Right ventricle myocardium superior (tissue), 1 donor: ENCODE measurements at places on chromosomes 5 and 9.

DNA sequence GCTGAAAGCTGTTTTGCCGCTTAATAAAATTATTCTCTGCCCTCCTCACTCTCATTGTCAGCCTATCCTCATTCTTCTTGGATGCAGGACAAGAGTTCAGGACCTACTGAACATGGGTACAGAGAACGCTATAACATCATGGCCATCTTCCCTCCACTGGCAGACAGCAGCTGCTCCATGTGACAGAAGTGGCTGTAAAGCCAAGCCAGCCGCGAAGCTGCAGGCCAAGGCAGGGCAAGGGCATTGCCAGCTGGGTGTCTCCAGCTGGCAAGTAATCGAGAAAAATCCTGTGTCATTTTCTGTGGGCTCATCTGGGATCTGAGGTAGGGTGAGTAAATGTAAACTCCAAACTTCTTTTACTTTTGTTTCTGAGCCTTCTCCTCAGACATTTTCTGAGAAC lies 84.8 kb downstream of the SLC25A46 start:
- no peak for DNase-seq

DNA sequence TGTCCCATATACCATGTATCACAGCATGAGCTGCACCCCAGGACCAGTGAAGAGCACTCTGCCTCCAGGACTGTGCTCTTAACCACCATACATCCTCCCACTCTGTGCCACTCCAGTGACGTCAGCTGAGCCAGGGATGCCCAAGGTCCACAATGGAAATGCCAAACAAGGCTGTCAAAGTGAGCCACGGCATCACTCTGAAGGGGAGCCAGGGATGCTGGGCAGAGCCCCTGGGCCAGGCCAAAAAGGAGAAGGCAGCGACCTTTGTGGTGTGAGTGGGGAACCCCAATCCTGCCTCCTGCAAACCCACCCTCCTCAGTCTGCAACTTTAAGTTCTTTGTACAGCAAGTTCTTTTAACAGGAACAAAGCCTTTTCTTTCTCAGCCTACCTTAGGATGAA lies 242.7 kb downstream of the SYK start:
- DNase-seq, result no peak

DNA sequence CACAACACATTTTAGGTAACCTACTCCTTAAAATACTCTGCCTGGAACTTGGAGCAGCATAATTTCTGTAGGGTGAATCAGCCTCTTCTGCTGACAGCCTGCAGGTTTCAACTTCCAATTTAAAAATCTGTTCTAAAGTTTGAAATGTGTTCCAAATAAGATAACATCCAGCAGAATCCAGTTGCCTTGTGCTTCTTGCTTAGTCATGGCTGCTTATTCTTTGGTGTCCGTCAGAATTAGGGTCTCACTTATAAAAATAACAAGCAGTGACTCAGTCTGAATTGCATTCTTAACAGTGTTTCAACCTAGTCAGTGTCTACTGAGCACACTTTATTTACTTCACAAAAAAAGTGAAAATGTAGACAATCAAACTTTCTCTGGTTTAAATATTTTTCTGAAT lies 3.7 kb downstream of the CDH6 start:
- DNase-seq, result no peak

DNA sequence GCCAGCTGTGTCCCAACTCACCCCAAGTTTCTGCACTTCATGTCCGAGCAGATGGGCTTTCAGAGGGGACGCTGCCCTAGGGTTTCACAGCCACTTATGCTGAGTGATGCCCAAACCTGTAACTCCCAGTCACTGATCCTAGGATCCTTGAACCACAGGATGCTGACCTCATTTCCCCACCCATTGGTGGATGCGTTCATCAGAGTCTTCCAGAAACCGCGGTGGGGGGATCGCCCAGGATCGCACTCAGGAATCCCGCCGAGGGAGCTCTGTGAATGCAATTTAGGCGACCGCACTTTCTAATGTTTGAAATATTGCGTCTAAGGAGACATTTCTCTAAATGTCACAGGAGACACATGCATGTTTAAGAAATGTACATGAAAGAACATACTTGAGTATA lies 212.3 kb upstream of the IRX4 start:
- DNase-seq, result no peak

DNA sequence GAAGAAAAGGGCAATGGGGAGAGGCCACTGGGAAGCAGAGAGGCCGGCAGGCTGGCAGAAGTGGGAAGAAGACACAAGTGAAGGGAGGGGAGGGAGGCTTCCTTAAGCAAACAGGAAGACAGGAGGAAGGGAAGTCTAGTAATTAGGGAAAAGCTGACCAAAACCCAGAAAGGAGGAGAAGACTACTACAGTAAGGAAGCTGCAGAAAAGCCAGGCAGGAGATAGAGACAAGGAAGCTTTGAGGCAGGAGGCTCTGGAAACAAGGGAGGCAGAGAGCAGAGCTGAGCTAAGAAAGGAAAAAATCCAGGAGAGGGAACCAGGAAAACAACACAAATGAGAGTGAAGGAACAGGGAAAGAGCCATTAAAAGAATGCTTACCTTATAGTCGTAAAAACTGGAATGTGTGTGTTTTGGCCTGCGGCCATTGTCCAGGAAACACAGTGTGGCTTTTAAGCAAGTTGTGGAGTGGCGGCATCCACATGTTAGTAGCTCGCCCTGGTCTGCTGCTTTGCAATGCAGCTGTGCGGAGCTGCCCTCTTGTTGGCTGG lies 317.1 kb upstream of the CLINT1 start:
- no peak for DNase-seq

- DNase-seq, result no peak
Measured at GRCh38 chr5:36874465-36874864, 2.1 kb upstream of the NIPBL start.

DNA sequence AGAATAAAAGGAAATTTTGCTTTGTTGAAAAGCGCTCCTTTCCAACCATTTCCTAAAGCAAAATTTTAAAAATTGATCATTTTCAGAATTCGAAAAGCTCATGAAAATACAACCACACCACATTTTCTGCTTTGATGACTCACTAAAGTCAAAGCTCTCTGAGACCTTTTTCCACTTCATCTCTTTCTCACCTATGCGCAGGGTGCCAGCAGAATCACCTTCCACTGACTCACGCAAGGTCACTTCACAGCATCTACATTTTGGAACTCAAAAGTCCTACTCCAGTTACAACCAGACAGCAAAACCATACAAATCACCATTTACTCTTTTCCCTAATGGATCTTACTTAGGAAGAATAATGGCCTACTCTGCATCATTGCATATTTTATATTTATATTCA lies 106.2 kb downstream of the MAP1B start:
- DNase-seq, result no peak

DNA sequence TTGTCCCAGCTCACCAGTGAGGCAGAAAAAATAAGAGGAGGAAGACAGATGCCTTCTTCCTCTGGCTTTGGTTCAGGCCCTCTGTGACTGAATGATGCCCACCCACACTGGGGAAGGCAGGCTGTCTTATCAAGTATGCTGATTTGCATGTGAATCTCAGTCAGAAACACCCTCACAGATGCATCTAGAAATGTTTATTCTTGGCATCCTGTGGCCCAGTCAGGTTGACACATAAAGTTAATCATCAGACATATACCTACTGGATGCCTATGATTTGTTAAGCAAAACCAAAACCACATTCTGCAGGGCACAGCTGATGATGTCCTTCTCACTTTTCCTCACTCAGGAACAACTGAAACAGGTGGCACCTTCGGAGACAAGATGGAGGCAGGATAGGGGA lies 243.4 kb upstream of the KCNN2 start:
- no peak for DNase-seq

DNA sequence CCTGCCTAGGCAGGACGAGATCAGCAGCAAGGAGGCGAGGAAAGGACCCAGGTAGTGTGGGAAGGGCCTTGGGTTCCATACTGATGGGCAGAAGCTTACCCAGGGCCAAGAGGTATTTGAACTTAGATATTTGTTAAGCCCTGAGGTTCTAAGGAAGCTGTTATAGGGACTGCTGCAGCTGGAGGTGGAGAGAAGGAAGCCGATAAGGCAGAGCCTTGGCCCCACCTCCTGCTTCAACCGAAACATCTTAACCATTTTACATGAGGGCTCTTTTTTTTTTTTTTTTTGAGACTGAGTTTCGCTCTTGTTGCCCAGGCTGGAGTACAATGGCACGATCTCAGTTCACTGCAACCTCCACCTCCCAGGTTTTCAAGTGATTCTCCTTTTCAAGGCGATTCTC lies 8.6 kb upstream of the AQP3 start:
- DNase-seq, result no peak

DNA sequence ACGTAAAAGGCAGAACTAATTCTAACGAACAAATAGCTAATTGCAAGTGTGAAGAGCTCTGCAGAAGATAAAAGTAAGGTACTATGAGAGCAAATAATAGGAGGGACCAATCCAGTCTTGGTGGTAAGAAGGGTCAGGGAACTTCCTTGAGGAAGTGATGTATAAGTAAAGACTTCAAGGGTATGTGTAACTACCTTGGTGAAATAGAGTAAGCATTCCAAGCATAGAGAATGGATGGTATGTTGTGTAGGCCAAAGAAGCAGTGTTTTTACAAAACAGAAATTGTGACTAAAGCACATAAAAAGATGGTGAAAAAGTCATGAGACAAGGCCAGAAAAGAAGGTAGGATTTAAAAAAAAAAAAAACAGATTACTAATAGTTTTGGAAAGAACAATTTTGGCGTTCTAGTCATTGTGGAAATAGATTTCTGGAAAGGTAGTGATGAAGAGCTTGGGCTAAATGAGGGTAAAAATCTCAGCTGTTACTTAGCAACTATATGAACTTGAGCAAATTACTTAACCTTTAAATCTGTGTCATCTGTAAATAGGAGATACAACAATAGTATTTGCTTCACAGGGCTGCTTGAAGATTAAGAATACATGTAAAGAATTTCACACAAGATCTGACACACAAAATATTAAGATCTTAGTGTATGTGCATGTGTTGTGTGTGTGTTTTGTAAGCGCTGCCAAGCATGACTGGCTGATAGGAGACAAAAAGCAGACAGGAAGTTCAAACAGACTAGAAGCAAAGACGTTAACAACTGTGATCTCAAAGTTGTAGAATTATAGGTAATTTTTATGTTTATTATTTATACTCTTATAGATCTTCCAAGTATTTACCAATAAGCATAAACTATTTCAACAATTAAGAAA lies 73.5 kb downstream of the NR6A1 start:
- DNase-seq, result no peak

DNA sequence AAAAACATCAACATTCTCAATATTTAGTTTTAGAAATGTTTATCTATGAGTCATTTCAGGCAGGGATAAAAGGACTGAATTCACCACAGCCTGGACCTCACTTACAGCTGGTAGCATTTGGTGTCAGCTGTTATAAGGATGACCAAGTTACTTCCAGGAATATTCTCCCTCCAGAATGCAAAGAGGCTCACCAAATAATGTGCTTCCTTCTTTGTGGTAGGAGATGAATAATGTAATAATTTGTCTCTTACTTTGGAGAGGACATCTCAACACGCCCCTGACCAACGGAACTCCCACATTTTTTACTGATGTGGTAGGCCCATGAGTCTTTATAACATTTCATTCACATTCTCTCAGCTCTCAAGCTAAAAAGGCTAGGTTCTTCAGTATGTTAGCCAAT lies 825.9 kb upstream of the GRAMD2B start:
- no peak for DNase-seq

DNA sequence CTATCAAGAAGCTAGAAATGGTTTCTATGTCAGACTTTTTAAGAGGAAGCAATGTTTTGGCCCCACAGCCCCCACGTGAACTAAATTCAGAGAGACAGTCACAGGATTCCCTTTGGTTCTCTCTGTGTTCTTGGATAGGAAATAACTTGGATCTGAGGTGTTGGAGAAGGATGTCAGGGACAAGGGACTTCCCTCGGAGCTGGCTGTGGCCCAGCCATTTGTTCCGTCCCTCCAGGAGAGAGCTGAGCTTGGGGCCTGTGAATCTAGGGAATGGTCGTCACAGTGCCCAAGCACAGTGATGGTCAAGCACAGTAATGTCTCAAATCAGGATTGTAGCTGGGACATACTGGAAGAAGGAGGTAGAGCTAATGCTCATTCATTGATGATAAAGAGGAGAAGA lies 2.0 kb downstream of the C7 start:
- peak; percentile 68 for DNase-seq

DNA sequence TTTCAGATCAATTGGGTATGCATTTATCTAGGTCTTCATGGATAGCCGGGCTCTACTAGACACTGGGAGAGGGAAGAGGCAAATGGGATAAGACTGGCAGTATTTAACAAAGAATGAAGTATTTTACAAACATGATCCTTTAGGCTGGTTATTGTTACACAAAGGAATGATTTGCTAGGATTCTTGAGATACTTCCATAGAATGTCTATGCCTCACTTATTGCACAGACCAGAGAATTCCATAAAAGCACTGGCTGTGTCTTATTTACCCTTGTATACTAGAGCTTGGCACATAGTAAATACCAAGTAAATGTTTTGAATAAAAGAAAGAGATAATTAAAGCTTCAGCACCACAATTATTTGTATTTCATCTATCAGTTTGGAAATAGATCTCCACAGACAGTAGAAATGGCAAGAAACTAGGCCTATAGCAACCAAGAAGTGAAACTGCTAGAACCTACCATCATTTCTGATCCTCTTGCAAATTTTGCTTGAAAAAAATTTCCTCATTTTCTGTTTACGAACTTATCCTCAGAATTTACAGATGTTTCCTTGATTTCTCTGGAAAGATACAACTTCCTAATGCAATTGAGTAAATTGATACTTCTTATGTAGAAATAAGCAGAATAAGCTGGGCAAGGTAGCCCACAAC lies 3.8 kb downstream of the PDCD1LG2 start:
- DNase-seq, result no peak

DNA sequence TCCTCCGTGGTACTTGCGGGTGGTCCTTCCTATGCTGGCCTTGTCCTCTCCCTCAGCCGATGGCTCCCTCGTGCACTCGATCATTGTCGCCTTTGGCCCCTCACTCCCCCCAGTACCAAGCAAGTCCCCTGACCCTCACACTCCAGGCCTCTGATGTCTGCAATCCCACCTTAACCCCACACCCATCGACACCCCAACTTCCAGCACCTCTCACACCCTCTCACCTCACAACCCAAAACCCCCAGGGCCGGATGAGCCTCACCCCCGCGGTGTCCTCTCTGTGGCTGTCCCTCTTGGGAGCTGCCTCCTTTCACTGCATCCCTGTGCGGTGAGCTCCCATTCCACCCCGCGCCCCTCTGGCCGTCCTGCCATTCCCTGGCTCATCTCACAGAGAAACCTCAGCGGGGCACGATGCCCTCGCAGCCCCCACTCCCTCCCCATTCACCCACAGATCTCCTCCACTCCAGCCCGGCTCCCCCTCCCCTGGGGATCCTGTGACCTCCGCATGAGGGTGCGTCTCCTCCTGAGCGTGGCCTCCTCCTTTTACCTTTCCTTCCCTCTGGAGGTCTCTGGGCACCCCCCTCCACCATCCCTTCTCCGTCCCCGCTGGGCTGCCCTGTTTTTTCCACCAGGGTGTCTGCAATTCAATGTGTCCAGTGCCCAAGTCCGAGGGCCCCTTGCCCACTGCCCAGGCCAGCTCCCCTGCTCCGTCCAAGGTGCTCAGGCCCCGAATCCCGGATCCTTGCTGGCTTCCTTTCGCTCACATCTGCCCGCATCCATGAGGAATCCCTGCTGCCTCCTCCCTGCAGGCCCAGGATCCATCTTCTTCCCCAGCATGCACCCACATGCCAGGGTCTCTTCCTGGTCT lies 15.8 kb upstream of the RNU6ATAC start:
- peak; percentile 33 for DNase-seq

GRCh38 chr9:118395415-118395814 lies 691.2 kb downstream of the TLR4 start:
- DNase-seq, result no peak
